Anterior cingulate cortex (tissue), 58 donors: ENCODE measurements at places on chromosomes 7 and 10.

DNA sequence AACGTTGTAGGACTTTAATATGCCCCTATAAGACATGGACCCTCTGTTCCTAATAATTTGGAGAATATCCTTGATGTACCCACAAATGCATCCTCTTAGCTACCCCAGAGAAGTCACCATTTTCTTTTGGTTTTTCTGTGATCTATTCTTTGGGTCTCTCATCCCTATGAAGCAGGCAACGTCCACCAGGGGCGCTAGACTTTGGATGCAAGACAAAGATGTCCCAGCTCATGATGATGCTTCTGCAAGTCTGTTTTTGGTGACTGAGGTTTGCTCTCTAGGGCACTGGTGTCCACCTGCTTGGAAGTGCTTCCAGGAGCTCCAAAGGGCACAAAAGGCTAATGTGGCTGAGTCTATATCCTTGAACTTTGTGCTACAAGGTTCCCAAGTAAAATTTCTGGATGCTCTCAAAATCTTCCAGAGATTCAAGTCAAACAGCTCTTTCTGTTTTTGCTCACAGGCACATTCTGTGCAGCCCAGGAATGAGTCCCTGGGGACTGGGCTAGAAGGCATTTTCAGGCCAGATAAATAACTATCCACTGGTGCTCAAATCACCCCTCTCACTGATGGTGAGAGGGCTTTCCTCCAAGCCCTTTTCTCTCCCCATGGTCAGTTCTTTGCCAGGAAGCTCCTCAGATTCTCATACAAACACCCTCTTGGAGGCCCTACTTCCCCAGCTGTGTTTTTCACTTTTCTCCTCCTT lies 166.4 kb downstream of the C7orf25 start:
- no peak for DNase-seq

GRCh38 chr7:32476816-32477648 lies 13.1 kb downstream of the LSM5 start:
- DNase-seq = no peak

DNA sequence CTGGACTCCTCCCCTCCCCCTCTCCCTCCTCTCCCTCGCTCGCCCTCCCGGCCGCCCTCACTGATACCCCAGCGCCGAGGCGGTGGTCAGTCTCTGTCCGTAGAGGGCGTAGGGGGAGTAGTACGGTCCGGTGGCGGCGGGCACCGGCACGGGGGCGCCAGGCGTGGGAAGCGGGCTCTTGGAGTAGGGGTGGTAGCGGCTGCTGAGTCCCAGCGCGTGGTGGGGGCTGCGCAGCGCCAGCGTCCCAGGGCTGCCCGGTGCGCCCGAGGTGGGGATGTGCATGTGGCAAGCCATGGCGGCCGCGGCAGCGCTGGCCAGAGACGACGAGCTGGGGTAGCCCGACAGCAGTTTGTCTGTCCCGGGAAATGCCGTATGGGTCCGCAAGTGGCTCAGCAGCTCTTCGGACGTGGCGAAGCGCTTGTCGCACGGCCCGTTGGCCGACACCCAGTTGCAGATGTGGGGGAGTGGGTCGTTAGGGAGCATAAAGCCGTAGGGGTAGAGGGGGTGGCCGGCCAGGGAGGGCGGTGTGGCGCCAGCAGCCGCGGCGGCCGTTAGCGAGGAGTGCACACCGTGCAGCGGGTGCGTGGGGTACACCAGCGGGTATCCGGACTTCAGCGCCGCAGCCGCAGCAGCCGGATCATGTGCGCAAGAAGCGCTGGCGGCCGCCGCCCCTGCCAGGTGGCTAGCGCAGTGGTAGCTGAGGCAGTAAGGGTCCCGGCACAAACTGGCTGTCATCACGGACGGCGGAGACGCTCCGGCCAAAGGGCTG lies 2.7 kb downstream of the ZNF503 start:
- DNase-seq = no peak

DNA sequence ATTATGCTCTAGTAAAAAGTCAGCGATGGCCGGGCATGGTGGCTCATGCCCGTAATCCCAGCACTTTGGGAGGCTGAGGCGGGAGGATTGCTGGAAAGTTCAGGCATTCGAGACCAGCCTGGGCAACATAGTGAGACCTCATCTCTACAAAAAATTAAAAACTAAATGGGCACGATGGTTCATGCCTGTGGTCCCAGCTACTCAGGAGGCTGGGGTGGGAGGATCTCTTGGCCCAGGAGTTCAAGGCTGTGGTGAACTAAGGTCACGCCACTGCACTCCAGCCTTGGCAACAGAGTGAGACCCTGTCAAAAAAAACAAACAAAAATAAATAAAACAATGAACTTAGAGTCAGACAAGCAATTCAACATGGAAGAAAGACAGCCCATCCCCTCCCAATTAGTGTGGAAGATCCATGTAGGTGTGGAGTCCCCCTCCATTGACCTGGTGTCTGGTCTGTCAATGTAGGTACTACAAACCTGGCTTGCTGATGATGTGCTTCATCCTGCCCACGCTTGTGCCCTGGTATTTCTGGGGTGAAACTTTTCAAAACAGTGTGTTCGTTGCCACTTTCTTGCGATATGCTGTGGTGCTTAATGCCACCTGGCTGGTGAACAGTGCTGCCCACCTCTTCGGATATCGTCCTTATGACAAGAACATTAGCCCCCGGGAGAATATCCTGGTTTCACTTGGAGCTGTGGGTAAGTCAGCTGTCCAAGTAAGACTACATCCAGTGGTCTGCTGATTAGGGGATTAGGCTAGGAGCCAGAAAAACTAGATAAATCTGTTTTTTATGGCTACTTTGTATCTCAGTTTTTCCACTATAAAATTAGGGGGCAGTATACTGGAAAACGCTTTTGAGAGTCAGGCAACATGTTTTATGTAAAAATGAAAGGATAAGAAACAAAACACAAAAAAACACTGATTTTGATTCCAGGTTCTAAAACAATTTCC lies 9.3 kb downstream of the SCD start:
- DNase-seq = no peak

DNA sequence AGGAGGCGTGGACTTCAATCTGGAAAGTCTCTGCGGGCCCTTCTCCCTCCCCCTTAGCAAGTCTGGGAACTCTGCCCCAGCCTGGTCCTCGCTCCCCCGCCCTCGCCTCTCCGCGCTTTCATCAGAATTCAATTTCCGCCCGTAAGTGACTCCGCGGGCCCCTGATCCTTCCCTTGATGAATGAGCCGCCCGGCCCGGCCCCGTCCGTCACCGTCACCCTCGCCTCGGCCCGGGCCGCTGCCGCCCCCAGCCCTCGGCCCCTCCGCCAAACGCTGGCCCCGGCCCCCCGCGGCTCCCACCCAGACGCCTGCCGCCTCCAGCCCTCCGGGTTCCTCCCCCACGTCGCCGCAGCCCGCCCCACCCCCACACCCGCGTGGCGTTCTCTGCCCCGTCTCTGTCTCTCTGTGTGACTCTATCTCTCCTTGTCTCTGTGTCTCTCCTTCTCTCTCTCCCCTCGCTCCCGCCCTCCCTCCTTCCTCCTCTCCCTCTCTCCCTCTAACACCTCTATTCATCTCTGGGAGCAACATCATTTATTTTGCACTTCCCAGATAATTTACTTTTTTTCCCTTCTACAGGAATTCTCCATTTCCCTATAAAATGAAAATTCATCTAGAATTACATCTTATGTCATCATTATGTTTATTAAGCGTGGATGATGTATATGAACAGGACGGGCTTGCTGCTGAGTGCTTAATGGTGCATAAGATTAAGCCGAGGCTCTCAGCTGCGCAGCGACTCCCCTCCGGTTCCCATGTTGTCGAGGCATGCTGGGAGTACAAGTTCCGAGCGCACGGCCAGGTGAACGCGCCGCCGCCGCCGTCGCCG lies 91.2 kb upstream of the PAX2 start:
- no peak for DNase-seq

DNA sequence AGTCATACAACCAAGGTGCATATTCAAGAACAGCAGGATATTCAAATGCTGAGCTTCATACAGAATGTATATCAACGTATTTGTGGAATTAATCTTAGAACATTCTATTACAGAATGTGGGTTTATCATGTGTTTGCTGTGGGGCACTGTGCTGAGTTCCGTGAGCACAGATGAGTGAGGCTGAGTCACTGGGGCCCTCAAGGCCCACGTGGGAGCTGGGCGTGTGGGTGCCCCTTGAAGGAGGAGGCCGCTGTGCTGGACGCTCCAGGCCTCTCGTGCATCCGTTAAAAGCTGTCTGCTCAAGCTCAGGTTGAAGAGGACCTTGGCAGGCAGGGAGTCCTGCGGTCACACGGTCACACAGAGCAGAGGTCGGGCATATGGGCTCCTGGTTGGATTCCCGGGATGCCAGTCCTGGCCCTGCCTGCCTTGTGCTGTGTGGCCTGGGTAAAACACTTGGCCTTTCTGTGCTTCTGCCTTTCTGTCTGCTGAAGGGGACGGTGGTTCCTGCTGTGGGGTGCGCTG lies 70.1 kb downstream of the GLRX3 start:
- no peak for DNase-seq

DNA sequence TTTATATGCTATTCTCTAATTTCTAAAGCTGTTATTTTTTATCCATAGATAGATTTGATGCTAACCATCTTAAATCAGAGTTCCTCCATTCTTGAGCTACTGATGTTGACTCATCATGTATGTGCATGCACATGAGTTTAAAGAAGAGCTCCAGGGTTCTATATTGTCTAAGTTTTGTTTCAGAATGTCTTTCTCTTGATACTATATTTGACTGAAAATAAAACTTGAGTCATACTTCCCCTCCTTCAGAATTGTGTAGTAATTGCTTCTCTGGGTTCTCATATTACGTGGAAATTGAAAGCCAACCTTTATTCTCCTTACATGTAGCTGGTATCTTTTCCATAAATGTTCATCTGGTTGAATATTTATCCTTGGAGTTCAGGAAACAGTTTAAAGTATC lies 89.4 kb downstream of the LRRTM3 start:
- DNase-seq = no peak

DNA sequence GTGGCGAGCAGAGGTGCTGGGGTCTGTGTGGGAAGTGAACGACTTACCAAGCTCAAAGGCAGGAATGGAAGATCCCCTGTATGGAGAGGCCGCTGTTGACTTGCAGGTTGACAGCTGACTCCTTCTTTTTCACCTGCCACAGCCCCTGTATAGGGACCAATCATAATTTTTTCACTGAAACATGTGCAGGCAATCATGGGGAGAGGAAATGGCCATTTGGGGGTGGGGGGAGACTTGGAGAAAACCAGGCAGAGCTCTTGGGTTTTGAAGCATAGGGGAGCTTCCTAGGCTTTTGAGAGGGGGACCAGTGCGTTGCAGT lies 101.4 kb downstream of the WDR37 start:
- DNase-seq = no peak

GRCh38 chr10:132906106-132906505 lies 36.3 kb downstream of the CFAP46 start:
- DNase-seq = no peak

GRCh38 chr7:48042216-48042615 lies 6.9 kb downstream of the C7orf57 start:
- DNase-seq = no peak

- DNase-seq = no peak
Measured at GRCh38 chr7:50684713-50685075, 98.0 kb downstream of the GRB10 start.

DNA sequence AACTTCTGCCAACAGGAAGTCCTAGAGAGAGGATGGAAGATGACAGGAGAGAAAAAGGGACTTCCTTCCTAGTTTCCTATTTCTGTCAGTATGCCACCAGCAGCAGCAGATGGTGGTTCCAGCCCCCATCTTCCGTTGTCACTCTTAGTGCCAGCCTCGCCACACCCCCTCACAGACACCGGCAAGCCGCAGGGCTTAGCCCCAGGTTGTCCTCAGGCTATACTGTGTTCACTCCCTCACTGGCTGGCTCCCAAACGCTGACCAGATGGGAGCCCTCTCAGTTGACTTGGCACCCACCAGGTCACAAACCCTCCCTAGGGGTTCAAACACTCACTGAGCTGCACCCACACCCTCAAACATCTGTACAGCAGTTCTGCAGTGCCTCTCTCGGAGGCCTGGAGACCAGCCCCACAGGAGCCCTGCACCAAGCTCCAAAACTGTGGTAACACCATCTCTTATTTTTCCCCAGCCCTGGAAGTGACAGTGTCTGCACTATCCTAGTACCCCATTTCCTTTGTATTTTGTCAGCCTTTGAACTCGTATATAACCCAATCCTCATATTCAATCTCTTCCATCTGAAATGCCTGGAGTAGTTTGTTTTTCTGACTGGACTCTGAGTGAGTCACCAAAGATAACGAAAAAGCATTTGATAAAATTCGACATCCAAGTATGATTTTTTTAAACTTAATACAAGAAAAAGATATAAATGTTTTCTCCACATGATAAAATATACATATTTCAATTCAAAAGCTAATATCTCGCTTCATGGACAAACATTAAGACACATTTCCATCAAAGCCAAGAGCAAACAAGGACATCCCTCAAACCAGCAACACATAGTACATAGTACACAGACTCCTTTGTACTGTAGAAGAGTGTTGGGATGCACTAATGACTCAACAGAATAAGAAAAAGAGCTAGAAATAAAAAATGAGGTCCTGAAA lies 34.5 kb downstream of the SMURF1 start:
- no peak for DNase-seq

- no peak for DNase-seq
Measured at GRCh38 chr7:95493247-95493646, 7.5 kb downstream of the ASB4 start.

- DNase-seq = no peak
Measured at GRCh38 chr7:92635538-92635937, 45.3 kb upstream of the FAM133B start.

GRCh38 chr7:157612664-157613561 lies 276.1 kb downstream of the DNAJB6 start:
- no peak for DNase-seq

DNA sequence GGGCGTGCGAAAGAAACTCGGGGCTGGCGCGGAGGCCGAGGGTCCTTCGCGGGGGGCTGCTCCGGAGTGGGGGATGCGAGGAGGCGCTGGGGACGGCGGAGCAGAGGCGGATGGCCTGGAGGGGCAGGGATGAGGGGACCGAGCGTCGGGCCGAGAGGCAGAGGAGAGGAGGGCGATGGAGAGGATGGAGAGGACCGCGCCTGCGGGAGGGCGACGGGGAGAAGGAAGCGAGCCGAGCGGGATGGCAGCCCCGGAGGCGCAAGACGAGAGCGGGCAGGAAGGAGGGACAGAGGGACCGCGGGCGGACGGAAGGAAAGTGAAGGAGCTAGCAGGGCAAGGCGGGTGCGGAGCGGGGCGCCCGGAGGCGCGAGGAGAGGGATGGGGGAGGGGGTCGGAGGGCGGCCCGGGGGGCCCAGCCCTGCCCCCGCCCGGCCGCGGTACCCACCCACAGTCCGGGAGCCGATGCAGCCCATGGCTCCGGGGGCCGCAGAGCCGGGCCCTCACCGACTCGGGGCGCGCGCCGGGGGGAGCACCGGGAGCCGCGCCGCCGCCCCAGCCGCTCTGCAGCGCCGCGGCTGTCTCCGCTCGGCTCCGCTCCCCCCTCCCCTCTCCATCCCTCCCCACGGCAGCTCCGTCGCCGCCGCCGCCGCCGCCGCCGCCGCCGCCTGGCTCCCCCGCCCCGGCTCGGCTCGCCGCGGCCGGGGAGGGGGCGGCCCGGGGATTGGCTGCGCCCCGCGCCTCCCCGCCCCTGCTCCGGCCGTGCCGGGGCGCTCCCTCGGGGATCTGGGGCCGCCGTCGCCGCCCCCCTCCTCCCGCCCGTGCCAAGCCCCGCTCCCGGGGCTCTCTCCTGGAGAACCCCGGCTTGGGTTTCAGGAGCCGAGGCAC lies at the start of gene FAM131B:
Gene FAM131B (minus strand): TSS at position 583 of the 885 bp plus-strand sequence. CDS start 110 bp downstream, at position 473.
- peak; percentile 56 for DNase-seq
